Neural crest cell (in vitro differentiated cells): ENCODE measurements at places on chromosomes 2 and 18. TPM values are rescaled to one million over a fixed set of nuclear protein-coding genes. Genes with fewer than 3 reads are reported as not detected.

DNA sequence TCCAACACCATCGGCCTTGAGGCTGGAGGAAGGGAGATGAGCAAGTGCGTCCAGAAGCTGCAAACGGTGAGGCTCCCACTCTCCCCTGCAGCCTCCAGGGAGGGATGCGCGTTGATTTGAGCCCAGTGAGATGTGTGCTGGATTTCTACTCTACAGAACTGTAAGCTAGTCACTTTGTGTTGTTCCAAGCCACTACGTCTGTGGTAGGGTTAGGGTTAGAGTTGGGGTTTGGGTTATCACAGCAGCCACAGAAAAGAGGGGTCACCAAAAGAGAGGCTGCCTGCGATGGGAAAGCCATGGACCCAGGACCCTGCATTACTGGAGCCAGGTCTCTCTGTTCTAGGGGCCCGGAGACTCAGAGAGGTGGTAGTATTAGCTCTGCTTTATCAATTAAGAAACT is 94.5 kb downstream of the KCNF1 start:
- DNase-seq = no peak

GRCh38 chr2:149767516-149767974 is 180.0 kb upstream of the MMADHC start:
- no peak for DNase-seq

DNA sequence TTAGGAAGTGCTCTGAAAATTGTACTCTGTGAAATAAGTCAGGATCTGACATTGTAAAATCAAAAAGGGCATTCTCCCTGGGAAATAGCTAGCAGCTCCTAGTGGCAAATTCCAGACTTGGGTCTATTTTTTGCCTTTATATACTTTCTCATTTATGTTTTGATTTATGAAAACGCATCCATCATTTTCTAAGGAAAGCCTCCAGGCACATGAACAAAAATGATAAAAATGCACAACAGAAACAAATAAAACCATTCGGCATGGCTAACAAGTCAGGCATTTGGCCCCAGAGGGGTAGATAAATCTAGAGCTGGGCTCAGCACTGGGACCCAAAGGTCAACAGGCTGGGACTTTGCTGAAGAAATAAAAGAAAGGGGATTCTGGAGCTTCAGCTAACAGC is 167.0 kb downstream of the BCL11A start:
- DNase-seq = no peak

- no peak for DNase-seq
Observed at GRCh38 chr2:142952793-142953494, 75.5 kb downstream of the KYNU start.

DNA sequence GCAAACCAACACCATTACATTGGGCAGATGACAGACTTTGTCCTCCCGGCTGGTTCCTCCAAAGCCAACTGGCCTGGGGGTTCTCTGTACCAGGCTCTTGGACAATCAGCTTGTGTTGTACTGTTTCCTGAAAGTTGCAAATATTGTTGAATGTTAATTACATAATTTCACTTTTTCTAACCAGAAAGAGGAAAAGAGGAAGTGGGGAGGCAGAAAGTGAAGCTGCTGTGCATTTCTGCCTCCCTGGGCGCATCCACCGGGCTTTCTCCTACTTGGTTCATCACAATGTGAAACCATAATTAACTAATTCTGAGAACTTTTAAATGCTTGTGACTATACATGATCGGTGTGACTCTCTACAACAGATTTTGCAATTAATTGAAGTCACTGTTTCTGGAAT is 10.1 kb downstream of the TWIST2 start:
- DNase-seq = no peak

DNA sequence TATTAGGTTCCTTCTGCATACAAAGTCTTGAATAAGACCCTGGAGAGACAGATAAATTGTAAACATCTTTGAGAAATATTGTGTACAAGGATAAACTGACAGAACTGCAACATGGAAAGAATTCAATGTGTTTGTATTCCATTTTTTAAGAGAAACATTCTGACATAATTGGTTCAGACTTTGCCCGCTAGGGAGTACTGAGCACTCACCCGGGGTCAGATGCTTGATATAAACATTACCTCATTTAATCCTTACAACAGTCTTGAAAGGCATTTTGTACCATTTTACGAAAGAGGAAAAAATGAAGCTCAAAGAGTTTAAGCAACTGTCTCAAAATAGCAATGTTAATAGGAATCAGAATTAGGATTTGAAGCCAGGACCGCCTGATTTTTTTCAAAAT is 416.7 kb upstream of the CRIM1 start:
- DNase-seq = no peak

DNA sequence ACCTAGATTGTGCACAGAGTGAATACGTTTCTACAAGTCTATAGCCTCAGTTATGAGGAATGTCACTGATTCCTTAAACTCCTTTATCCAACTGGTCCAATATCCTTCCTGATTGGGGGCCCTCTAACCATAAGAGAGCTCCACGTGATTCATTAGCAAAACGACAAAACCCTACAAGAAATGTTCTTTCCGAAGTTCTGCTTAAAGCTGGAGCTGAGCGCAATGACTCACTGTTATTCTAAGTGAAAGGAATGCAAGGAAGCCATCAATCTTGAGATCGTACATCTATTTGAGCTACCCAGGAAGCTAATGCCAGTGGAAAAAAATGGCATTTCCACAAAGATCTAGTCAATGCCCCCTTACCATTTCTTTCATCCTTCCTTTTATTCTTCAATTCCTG is 354.9 kb upstream of the CDH20 start:
- DNase-seq = no peak

GRCh38 chr2:96893289-96894150 is 23.6 kb upstream of the SEMA4C start:
- DNase-seq = no peak

DNA sequence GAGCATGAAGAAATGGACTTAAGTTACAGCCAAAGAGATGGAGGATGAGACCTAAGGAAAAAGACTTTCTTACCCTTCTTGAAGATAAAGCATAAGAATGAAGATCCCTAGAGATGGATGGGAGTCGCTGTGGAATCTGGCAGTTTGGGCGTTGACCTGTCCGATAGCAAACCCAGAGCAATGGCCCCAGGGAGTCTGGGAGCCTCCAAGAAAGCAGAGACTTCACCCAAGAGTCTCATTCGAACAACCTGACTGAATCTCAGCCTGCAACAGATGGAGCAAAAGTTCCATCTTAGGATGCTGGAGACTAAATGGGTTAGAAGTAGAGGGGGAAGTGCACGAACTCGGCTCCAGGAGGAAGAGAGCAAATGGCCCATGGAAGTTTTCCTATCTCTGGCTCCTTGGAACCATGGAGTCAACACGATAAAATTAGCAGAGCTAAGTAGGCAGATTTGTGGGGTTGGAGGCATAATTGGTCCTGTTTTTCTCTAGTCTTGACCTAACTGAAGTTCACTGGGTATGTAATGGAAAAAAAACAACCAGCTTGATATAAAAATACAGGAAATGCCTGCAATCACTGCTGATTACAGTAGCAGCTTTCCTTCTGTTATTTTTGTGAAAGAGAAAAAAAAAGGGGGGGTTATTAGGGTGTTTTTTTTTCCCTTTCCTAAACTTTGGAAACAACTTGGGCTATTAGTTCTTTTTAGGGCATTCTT is 178.4 kb upstream of the EPAS1 start:
- DNase-seq = no peak

DNA sequence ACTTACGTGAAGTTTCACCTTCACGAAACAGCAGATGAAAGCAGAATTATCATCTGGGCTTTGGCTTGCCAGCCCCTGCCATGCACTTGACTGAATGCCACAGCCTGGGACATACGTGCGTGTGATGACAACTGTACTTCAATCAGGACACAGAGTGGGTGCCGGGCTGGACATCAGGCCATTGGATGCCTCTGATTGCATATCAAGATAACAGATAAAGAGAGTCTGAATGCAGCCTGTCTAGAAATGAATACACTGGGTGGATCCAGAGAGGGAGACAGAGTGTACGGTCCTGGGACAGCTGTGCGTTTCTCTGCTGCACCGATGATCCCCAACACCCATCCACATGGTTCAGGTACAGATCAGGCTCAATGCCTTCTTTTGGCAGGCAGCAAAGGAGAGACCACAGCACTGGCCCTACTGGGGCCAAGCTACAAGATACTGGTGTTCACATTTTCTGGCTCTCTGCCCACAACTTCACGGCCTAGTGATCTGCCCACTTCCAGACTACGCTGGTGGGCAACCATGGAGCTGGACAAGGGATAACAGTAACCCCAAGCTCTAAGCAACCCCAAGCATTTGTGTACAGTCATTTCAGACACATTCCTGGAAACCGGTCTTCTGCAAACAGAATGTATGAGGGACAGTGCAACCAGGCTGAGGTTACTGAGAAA is 35.6 kb downstream of the FBLN7 start:
- no peak for DNase-seq

DNA sequence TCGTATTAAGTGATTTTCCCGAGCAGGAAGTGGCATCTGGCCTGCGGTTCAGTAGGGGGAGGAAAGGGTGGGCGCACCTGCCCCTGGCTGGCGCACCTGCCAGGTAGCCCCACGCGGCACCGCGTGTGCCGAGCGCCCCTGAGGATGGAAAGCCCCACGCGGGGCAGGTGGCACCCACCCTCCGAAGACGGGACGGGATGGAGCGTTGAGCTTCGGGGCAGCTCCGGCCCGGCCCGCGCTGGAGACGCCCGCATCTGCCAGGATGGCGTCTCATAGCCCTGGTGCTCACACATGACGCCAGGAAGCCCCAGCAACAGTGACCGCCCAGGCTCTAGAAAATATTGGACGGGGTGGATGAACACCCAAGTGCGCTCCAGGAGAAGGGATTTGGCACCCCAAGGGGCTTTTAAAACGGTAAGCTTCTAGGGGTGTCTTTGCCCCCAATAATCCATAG is 2.5 kb upstream of the NFATC1 start:
- DNase-seq = no peak

- DNase-seq = no peak
Observed at GRCh38 chr18:56662502-56662901, 11.3 kb downstream of the WDR7 start.

- no peak for DNase-seq
Observed at GRCh38 chr2:241363426-241363825, 7.3 kb downstream of the FARP2 start.

GRCh38 chr18:22279741-22280452 is 110.5 kb downstream of the GATA6 start:
- no peak for DNase-seq

DNA sequence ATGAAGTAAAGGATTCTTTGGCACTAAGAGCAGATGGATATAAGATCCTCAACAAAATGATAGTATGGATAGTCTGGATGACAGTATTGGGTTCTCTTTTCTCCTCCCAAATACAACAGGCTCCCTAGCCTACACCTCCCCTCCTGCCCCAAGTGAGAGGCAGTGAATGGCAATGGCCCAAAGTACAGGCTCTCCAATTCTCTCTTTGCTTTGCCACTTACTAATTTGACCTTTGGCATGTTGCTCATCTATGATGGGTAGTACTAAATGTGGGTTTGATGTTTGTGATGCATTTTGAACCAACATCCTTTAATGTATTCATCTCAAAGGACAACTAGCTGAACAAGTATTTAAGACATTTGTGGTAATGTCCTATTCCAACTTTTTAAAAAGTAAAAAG is 65.9 kb downstream of the EIF5B start:
- no peak for DNase-seq

DNA sequence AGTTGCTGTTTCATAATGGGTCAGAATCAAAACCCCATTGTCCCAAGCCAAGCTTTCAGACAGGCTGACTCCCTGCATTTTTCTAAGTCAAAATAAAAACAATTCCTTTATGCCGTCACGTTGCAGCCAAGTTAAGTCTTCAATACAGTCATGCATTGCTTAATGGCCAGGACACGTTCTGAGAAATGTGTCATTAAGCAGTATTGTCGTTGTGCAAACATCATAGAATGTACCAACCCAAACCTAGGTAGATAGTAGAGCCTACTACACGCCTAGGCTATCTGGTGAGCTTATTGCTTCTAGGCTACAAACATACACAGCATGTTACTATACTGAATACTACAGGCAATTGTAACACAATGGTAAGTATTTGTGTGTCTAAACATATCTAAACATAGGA is 160.4 kb upstream of the FOSL2 start:
- DNase-seq = no peak

- no peak for DNase-seq
Observed at GRCh38 chr18:23539911-23540525, 36.7 kb downstream of the RMC1 start.

GRCh38 chr2:161004379-161004778 is 155.8 kb upstream of the TANK start:
- no peak for DNase-seq

GRCh38 chr2:12884713-12885282 is 168.1 kb downstream of the TRIB2 start:
- no peak for DNase-seq

- DNase-seq = no peak
Observed at GRCh38 chr2:46537046-46537445, 57.7 kb downstream of the TMEM247 start.

- DNase-seq = no peak
Observed at GRCh38 chr2:3823748-3824147, 120.4 kb downstream of the DCDC2C start.

- no peak for DNase-seq
Observed at GRCh38 chr2:120357768-120358167, 11.8 kb downstream of the INHBB start.

GRCh38 chr2:1480671-1481076 is 67.4 kb downstream of the TPO start:
- DNase-seq = no peak

- DNase-seq = peak; percentile 28
Observed at GRCh38 chr18:34977838-34978532, 63.2 kb upstream of the MAPRE2 start.

GRCh38 chr2:98903767-98904485 is 32.1 kb downstream of the CRACDL start:
- no peak for DNase-seq

DNA sequence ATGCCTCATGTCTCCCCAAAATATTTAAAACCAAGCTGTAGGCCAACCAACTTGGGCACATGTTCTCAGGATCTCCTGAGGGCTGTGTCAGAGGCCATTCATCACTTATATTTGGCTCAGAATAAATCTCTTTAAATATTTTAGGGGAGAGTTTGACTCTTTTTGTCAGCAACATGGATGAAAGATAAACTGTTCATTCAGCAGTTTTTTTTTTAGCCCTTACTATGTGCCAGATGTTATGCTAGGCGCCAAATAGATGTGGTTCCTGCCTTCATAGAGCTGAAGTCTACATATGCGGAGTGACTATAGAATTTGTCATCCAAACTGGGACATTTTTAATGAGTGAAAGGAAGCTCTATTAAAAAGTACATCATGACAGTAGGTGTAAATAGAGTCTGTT is 42.5 kb upstream of the TWSG1 start:
- no peak for DNase-seq

- no peak for DNase-seq
Observed at GRCh38 chr2:128303095-128303791, 15.4 kb downstream of the HS6ST1 start.

REG3A gene
- total RNA-seq = not detected in 2 replicates

AGFG1 gene
- 68.9 and 71.6 TPM in 2 replicates for total RNA-seq

CPO gene
- 0.25 and 0.47 TPM in 2 replicates for total RNA-seq

SERPINB5 gene
- not detected in 2 replicates for total RNA-seq

CCDC141 gene
- total RNA-seq = not detected in 2 replicates

FAM110C gene
- total RNA-seq = 0.07 and 0.09 TPM in 2 replicates

INHBB gene
- total RNA-seq = 0.14 and 0.49 TPM in 2 replicates

DAPL1 gene
- total RNA-seq = not detected in 2 replicates
